ENCODE measurements at places on chromosomes 3 and 15. TPM values are rescaled to one million over a fixed set of nuclear protein-coding genes. Genes with fewer than 3 reads are reported as not detected.

GRCh38 chr15:85452436-85452835 lies 72.0 kb downstream of the AKAP13 start:
- no peak for DNase-seq

GRCh38 chr3:134677196-134677986 lies 26.6 kb upstream of the KY start:
- DNase-seq, result no peak

- DNase-seq, result no peak
Measured at GRCh38 chr15:95972041-95972553, 358.4 kb upstream of the NR2F2 start.

DNA sequence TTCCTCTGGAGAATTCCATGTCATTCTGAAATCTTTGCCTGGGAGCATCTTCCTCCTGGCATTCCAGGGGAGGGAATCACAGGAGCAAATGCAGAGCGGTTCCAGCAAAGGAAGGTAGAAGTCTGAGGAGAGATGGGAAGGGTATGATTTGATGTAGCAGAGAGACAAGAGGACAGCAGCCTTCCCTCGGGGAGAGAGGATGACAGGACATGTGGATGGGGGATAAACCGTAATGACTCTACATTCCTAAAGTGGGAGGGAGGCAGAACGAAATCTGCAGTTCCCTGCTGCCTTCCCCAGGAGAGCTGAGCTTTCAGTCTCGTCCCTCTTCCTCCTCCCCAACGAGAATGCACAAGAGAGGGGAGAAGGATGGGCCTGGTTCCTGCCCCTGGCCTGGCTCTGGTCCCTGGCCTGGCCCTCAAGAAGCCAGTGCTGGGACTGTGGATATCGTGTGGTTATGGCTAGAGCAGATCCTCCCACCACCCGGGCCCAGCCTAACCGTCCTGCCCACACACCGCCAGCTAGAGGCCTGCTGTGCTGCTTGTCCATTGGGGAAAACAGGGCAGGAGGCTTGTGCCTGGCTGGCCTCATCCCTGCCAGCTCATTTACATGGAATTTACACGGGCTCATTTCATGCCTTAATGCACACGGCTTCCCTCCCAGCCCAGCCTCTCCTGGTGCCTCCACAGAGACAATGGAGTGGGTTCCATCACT lies 26.6 kb downstream of the SEMA7A start:
- DNase-seq, result no peak

- no peak for DNase-seq
Measured at GRCh38 chr3:187880441-187880840, 135.2 kb upstream of the BCL6 start.

- DNase-seq, result no peak
Measured at GRCh38 chr3:4928277-4928789, 50.9 kb upstream of the BHLHE40 start.

DNA sequence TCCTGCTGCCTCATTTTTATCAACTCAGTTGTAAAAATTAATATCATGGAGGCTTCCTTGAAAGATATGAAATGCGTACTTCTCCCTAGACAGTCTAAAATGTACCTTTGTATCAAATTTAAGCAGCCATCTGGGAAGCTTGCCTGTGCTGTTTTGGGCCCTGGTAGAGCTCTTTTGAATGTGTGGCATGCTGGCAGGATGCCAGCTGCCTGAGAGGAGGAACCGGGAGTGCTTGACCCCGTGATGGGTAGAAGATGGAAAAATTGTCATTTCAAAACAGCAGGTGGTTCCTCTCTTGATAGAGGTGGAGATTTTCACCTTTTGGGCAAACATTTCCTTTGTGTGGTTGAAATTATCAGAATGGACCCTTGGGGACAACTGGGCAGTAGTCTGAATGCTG lies 245.3 kb downstream of the RPLP1 start:
- no peak for DNase-seq

DNA sequence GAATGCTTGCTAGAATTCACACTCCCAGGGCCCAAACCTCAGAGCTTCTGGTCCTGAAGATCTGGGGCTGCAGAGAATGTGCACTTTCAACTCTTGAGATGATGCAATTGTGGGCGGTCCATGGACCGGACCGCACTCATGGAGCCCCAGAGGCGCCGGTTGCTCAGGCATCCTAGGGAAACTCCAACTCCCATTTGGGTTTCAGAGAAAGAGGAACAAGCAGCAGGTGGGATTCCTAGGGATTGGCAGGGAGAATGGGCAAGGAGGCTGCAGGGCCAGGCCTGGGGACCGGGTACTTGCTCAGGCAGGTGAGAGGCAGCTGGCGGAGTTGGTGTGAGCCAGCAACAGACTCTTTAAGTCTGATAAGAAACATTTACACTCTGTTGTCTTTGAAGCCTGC lies 3.5 kb downstream of the NOX5 start:
- no peak for DNase-seq

- DNase-seq, result no peak
Measured at GRCh38 chr3:113070681-113071113, 79.9 kb downstream of the GTPBP8 start.

GRCh38 chr3:3998140-3998922 lies 199.1 kb downstream of the LRRN1 start:
- DNase-seq, result no peak

DNA sequence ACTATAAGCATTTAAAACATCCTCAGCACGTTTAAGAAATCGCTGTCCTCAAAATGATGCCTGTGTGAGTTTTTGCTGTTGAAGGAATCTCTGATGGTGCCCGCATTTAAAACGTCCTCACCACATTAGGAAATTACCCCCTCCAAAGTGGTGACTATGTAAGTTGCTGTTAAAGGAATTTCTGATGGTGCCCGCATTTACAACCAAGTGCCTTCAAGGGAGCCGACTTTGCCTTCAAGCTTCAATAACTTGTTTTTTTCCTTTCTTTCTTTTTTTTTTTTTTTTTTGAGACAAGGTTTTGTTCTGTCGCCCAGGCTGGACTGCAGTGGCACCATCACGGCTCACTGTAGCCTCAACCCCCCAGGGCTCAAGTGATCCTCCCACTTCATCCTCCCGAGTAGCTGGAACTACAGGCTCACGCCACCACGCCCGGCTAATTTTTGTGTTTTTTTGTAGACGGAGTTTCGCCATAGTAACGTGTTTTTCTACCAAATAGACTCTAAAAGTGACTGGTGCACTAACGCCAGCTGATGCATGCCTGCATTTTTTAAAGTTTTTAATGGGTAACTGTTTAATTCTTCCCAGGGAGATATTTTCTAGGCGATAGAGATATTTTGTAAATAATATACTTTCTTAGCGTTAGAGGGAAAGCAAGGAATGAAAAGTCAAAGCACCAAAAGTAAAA lies 19.0 kb upstream of the TSEN2 start:
- no peak for DNase-seq

Gene CHRFAM7A
- total RNA-seq, result 0.55 TPM

Gene HIGD1A
- total RNA-seq, result 100 TPM

Gene BNIP2
- 48.9 TPM for total RNA-seq

Gene CD96
- not detected for total RNA-seq

Gene LMOD3
- total RNA-seq, result 0.12 TPM

Gene GABRG3
- total RNA-seq, result 2.6 TPM

Gene CYFIP1
- 108 TPM for total RNA-seq

Gene PAQR5
- 7.8 TPM for total RNA-seq

Gene ZCWPW2
- total RNA-seq, result 0.71 TPM
